Stimulated activated CD8-positive, alpha-beta memory T cell treated with anti-CD3 and anti-CD28 coated beads, Interleukin-15, amount 100 ng/mL, for 1 hour (primary cell): ENCODE measurements at places on chromosomes 3 and 15.

DNA sequence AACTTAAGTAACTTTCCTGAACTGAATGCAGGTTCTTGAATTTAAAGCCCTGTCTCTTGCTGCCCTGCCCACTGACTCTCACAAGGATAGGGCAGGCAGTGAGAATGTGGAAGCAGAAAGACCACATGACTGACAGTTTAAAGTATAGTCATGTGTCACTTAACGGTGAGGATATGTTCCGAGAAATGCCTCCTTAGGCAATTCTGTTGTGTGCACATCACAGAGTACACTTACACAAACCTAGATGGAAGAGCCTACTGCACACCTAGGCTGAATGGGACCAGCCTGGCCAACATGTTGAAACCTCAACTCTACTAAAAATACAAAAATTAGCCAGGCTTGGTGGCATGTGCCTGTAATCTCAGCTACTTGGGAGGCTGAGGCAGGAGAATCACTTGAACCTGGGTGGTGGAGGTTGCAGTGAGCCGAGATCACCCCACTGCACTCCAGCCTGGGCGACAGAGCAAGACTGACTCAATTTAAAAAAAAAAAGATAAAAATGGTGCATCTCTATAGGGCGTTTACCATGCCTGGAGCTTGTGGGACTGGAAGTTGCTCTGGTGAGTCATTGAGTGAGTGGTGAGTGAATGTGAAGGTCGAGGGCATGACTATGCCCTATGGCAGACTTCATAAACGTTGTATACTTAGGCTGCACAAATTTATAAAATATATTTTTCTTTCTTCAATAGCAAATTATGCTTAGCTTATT is 18.9 kb upstream of the COPG1 start:
- DNase-seq: no peak

DNA sequence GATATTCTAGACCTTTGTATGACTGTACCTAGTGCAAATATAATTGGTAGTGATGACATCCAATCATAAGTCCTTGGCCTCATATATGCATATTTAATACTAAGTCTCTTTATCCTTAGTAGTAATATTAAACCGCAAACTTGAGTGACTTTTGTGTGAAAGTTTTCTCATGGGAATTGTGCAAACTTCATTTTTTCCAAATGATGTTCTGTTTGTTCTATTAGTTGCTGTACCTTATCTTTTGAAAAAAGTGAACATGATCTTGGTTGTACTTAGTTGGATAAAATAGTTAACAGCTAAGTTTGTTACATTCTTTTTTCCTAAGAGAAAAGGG is 43.2 kb downstream of the TMEM45A start:
- DNase-seq: no peak

GRCh38 chr3:101836160-101836559 is 13.2 kb upstream of the NFKBIZ start:
- DNase-seq: no peak

- no peak for DNase-seq
Measured at GRCh38 chr3:128438488-128439072, 28.1 kb downstream of the DNAJB8 start.

- no peak for DNase-seq
Measured at GRCh38 chr3:46928282-46928681, 48.3 kb downstream of the CCDC12 start.

DNA sequence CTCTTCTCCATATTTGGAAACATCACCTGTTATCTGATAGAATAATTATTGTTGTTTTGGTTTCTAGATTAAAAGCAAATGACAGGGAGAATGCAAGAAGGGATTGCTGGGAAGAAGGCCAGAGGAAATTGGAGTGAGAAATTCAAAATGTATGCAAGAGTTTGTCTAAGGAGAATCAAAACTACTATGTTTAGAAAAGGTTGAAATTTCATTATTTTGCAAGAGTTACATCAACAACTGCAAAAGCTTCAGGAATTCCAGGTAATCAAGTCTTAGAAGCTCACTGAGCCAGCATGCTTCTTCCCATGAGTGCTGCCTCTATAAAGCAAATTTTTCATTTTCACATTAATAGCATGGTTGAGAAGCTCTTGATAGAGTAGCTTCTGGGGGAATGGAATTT is 177.2 kb upstream of the GBE1 start:
- DNase-seq: no peak

GRCh38 chr3:11568503-11569155 is 75.1 kb downstream of the VGLL4 start:
- no peak for DNase-seq
